Heart right ventricle (tissue), 16 donors: ENCODE measurements at places on chromosomes 11 and 22.

DNA sequence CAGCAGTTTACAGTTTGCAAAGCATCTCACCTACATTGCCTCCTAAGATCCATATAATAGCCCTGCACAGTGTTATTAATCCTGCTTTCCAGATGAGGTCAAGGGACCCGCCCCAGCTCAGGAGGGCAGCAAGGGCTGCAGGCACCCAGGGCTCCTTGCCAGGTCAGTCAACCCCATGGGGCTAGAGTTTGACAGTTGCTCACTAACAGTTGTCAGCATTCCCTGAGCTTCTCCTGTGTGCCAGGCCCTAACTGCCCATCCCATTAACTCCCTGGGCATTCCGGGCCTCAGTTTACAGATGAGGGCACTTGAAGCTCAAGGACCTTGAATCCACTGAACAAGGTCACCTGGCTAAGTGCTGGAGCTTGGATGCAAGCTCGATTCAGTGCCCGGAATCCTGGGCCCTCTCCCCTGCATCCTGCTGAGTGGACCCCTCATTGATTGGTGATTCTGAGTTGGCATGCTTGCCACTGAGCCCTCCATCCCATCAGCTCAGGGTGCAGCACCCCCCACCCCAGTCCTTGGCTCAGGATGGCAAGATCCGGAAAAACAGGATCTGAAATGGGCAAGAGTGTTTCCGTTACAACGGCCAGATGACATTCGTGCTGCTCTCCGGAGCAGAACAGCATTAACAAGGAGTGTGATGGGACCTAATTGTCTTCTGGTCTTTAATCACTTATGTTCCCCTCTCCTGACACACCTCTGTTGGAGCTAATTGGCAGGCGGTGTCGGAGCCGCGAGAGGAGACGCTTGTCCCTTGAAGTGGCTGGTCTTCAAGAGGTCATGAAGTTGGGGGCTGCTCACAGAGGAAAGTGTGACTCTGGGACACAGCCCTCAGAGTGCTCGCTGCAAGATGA is 87.4 kb upstream of the SHISAL1 start:
- DNase-seq: no peak

GRCh38 chr11:23586173-23586572 is 725.9 kb upstream of the CCDC179 start:
- no peak for DNase-seq

GRCh38 chr11:125192183-125192582 is 27.6 kb downstream of the PKNOX2 start:
- DNase-seq: no peak

DNA sequence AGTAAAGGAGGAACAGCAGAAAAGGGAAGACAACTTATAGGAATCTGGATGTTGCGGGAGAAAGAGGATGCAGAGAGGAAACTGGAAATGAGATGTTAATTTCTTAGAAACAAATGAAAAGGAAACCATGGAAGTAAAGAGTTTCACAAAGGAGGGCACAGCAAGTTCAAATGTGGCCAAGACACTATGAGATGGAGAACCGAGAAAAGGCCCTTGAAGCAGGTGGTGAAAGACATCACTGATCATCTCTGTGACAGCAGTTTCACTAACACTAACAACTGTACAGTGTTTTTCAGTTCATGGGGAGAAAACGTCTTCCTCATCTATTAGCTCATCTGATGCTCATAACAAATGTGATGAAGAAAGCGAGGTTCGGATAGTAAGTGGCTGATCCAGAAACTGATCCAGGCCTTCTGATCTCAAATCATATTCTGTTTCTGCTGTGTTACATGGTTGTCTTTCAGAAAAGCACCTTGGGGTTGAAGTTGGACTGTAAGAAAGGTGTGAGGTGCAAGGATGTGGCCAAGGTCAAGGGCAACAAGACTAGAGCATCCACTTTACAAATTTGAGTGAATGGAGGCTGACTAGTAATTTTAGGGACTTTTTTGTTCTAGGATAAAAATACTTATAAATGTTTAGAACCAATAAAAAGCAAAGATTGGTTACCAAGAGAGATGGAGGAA is 492.1 kb upstream of the CADM1 start:
- no peak for DNase-seq
